Ovary (tissue), 10 donors: ENCODE measurements at places on chromosomes 5 and 9.

DNA sequence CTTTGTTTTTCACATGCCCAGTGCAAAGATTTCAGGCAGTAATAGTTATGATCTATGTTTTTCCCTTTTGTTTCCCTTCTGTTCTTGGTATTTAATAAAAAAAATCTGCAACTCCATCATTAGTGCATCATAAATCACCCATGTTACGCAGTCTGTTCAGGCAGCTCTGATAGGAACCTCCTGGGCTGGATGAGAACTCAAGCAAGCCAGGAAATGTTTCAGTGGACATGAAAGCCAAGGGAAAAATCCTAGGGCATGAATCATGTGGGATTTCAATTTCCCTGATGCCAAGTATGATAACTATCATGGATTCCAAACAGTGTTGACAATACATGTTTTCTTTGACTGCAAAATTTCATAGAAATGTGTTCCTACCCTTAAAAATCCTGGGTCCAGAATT is 119.7 kb upstream of the TARS1 start:
- H3K27ac ChIP-seq, result no peak overlapping the region
- peak; percentile 73 for DNase-seq
- H3K4me3 ChIP-seq, result no peak overlapping the region
- H3K36me3 ChIP-seq, result no peaks in the 10 kb centered on the region
- peaks cover 3% of the 10 kb centered on the region for H3K4me1 ChIP-seq

DNA sequence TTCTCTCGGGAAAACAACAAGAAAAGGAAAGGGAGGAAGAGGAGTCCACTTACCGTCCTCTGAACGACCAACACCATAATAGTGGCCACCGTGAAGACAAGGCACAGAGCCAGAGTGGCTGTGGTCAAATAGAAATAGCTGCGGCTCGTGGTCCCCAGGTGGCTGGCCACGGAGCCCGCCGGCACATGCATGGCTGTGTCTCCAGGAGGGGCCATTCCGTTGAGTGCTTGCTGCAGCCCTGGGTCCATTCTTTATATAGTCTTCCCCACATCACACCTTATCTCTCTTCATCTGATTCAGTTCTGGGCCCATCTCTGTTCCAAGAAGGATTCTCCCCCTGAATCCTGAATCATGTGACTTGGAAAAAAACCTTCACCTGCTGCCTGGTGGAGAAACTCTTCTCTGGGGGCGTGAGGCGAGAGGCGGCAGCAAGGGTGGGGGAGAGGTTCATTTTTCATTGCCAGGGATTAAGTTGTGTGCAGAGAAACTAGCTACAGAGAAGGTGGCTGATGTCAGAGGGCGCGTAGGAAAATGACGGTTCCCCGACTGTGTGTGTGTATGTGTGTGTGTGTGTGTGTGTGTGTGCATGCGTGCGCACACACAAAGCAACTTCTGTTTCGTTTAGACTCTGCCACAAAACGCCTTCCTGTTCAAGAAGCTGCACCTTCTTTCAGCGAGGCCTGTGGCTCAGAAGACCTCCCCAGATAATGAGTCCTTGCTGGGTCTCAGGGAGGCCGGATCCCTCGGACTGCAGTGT is at the start of gene TNFSF8:
TNFSF8 (minus strand) TSS at position 536 of the 757 bp plus-strand sequence; CDS start at position 248, 288 bp downstream.
- no peaks in the 10 kb centered on the region for H3K36me3 ChIP-seq
- H3K27me3 ChIP-seq, result no peaks in the 10 kb centered on the region
- H3K27ac ChIP-seq, result no peak within 1 kb of the TSS
- no peak for DNase-seq

- no peak overlapping the region for H3K27ac ChIP-seq
- H3K4me1 ChIP-seq, result no peaks in the 10 kb centered on the region
- H3K36me3 ChIP-seq, result no peaks in the 10 kb centered on the region
- no peak for DNase-seq
These were observed 6.1 kb downstream of the PCYOX1L start for GRCh38 chr5:149363936-149364335.

GRCh38 chr9:15104826-15105420 is 194.7 kb upstream of the FREM1 start:
- no peaks in the 10 kb centered on the region for H3K36me3 ChIP-seq
- H3K4me1 ChIP-seq, result no peaks in the 10 kb centered on the region
- H3K27ac ChIP-seq, result no peak overlapping the region
- no peak overlapping the region for H3K4me3 ChIP-seq

DNA sequence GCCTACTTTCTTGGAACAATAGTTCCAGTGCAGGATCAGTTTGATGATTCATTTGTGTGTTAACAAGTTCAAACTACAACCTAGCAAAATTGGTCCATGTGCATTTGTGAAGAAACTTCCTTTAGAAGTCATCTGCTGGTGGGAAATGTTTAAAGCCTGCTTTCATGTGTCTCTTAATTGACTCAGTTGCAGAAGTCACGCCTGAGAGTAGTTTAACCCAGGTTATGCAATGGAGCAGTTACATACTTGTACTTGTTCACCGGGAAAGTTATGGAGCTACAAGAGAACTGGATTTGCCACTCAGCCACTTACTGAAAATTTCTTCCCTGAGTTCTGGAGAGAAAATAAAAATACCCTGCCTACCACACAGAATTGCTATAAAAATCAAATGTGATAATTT is 1397.8 kb downstream of the PTPRD start:
- H3K36me3 ChIP-seq, result no peaks in the 10 kb centered on the region
- H3K27me3 ChIP-seq, result no peaks in the 10 kb centered on the region
- H3K4me3 ChIP-seq, result no peak overlapping the region
- H3K27ac ChIP-seq, result no peak overlapping the region
- no peaks in the 10 kb centered on the region for H3K4me1 ChIP-seq

- H3K27me3 ChIP-seq, result no peaks in the 10 kb centered on the region
- DNase-seq, result no peak
- H3K36me3 ChIP-seq, result no peaks in the 10 kb centered on the region
- no peak overlapping the region for H3K4me3 ChIP-seq
- peaks cover 1% of the 10 kb centered on the region for H3K4me1 ChIP-seq
- H3K27ac ChIP-seq, result no peak overlapping the region
These were observed 28.8 kb downstream of the NR3C1 start for GRCh38 chr5:143374496-143375217.

- H3K27me3 ChIP-seq, result no peaks in the 10 kb centered on the region
- H3K36me3 ChIP-seq, result no peaks in the 10 kb centered on the region
- H3K4me1 ChIP-seq, result no peaks in the 10 kb centered on the region
- no peak for DNase-seq
These were observed 90.9 kb upstream of the COX7C start for GRCh38 chr5:86526811-86527348.

GRCh38 chr9:4306066-4306776 is 6.4 kb upstream of the GLIS3 start:
- DNase-seq, result no peak
- H3K36me3 ChIP-seq, result no peaks in the 10 kb centered on the region
- H3K27ac ChIP-seq, result no peak overlapping the region

GRCh38 chr5:177015156-177015555 is 7.3 kb upstream of the ZNF346 start:
- H3K36me3 ChIP-seq, result no peaks in the 10 kb centered on the region
- no peaks in the 10 kb centered on the region for H3K4me1 ChIP-seq
- DNase-seq, result no peak

GRCh38 chr5:32780508-32780919 is 69.4 kb downstream of the NPR3 start:
- peaks cover 4% of the 10 kb centered on the region for H3K4me1 ChIP-seq
- no peak overlapping the region for H3K4me3 ChIP-seq
- DNase-seq, result no peak
- H3K27me3 ChIP-seq, result no peaks in the 10 kb centered on the region

GRCh38 chr5:35371951-35372426 is 141.7 kb upstream of the PRLR start:
- no peak overlapping the region for H3K27ac ChIP-seq
- H3K27me3 ChIP-seq, result no peaks in the 10 kb centered on the region
- H3K4me3 ChIP-seq, result no peak overlapping the region
- no peaks in the 10 kb centered on the region for H3K4me1 ChIP-seq
- no peaks in the 10 kb centered on the region for H3K36me3 ChIP-seq

DNA sequence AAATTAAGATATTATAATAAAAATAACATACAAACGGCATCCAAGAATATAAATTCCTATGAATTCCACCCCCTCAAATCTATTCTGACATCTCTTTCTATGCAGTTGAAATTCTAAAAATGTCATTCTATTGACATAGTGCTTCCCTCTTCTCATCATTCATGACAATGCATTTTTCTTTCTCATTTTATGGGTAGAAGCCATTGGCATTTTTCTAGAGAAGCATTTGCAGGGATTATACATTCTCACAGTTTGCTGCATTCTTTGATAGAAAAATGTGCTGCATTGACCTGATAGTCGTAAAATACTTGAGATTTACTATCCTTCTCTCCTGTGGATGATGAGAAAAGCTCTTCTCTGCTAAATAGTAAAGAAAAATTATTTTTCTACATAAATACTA is 760.9 kb upstream of the ACO1 start:
- H3K4me1 ChIP-seq, result no peaks in the 10 kb centered on the region
- no peak overlapping the region for H3K4me3 ChIP-seq

DNA sequence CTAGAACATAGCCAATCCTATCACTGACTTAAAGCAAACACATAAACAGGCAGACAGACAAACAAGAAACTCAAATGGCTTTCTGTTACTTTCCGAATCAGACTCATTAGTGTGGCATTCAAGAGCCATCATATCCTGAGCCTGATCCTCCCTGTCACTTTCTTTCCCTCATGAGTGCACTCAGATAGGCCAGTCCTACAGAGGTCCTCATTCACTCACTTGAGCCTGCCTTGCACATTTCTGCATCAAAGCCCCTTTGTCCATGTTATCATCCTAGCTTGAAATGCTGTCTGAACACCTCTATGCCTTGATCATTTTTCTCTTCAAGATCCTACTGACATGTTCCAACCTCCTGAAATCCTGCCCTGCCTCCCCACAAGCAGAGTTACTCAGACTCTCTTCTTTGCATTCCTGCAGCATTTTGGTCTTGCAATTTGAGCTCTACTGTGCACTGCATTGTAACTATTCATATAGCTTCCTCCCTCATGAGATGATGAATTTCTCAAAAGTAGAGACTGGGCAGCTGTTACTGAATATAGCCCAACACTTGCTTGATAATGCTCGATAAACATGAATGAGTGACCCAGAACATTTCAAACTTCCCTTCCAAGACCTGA is 126.9 kb downstream of the PALM2AKAP2 start:
- H3K27me3 ChIP-seq, result no peaks in the 10 kb centered on the region
- peaks cover 5% of the 10 kb centered on the region for H3K4me1 ChIP-seq
- no peak overlapping the region for H3K27ac ChIP-seq
- no peaks in the 10 kb centered on the region for H3K36me3 ChIP-seq
- no peak for DNase-seq
- H3K4me3 ChIP-seq, result no peak overlapping the region

DNA sequence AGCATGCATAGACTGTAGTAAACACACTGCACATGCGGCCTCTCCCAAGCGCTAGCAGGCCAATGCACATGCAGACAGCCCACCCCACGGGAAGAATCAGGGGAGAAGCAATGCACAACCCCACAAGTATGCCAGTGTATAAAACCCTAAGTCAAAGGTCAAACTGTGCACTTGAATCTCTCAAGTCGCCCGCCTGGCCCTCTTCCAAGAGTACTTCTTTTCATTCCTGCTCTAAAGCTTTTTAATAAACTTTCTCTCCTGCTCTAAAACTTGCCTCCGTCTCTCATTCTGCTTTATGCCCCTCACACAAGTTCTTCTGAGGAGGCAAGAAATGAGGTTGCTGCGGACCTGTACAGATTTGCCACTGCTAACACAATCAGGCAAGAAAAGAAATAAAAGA is 50.4 kb downstream of the PTPDC1 start:
- no peak for DNase-seq
- H3K36me3 ChIP-seq, result no peaks in the 10 kb centered on the region
- H3K4me3 ChIP-seq, result no peak overlapping the region
- H3K27me3 ChIP-seq, result no peaks in the 10 kb centered on the region

DNA sequence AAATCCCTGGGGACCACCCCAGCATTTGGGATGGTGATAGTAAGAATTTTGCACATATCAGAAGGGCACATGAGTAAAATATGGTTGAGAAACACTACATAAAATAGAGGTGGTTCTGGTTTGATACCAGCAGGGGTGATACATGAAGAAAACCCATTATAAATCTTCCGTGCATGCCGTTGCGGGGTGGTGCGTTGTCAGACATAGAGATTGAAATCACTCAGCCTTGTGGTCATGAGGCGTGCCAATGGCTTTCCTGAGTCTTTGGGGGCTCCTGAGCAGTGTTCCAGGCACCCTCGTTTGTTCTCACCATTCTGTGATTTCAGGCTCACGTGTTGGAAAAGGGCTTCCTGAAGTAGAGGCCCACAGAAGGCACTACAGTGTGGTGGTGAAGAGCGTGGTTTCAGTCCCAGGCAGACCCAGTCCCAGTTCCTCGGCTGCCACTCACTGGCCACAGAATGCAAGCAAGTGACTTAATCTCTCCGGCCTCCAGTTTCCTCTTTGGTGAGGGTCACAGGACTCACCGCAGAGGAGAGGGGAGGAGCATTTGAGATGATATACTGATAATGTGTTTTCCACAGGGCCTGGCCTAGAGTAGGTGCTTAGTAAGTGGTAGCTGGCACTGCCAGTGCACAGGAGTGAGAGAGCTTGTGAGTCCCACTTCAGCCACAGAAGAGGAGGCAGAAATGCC is 20.5 kb upstream of the GLRX start:
- DNase-seq, result no peak
- H3K36me3 ChIP-seq, result no peaks in the 10 kb centered on the region
- H3K4me1 ChIP-seq, result no peaks in the 10 kb centered on the region
- no peaks in the 10 kb centered on the region for H3K27me3 ChIP-seq
- no peak overlapping the region for H3K27ac ChIP-seq

DNA sequence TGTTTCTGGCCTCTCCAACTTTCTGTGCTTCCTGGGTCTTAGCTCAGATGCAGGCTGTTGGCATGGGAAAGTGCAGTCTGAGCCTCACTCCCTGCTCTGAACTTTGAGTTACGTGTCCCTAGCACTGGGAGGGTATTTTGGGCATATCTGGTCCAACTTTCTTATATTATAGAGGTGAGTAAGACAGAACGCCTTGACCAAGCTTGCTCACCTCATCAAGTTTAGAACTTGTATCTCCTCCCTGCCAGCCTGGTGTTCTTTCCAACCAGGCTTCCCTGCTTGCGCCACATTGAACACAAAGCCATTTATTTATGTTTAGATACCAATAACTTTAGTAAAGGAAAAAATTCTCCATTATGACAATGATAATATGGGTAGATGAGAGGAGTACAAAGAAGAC is 33.2 kb downstream of the TNC start:
- H3K36me3 ChIP-seq, result no peaks in the 10 kb centered on the region
- no peak for DNase-seq
- H3K4me3 ChIP-seq, result no peak overlapping the region

DNA sequence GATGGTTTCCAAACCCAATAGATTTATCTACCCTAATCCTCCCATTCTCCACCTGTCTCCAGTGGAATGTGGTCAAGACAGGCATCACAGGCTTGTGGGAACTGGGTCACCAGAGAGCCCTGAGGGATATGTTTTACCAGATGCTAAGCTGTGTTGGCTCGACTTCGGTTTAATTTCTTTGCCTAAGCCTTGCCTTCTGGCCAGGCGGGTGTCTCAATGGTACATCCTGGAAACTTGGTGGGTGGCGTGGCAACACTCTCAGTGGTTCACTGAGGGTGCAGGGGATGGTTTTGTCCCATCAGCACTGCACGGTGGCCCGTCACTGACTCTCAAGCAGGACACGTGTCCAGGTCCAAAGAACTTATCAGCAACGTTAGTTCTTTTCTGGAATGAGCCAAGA is 192.2 kb downstream of the TENT4A start:
- no peaks in the 10 kb centered on the region for H3K36me3 ChIP-seq
- no peak for DNase-seq
- H3K27ac ChIP-seq, result no peak overlapping the region
- H3K27me3 ChIP-seq, result no peaks in the 10 kb centered on the region
- H3K4me1 ChIP-seq, result no peaks in the 10 kb centered on the region
